ENCODE measurements at places on chromosomes 11 and 22. TPM values are rescaled to one million over a fixed set of nuclear protein-coding genes. Genes with fewer than 3 reads are reported as not detected.

CD248 gene
- 0.23 TPM for total RNA-seq

CASP5 gene
- total RNA-seq: 1.1 TPM

TRMU gene
- 54.5 TPM for total RNA-seq

PAMR1 gene
- total RNA-seq: not detected

HEPN1 gene
- not detected for total RNA-seq

- peak; percentile 36 for DNase-seq
Observed at GRCh38 chr22:38843657-38844314, at the start of gene NPTXR. TSS of gene NPTXR (minus strand) at chr22:38844028.

- no peak for DNase-seq
Observed at GRCh38 chr11:65292890-65293289, 21.8 kb upstream of the CDC42EP2 start.

- DNase-seq: no peak
Observed at GRCh38 chr11:97290464-97291041, 900.7 kb downstream of the JRKL start.

GRCh38 chr11:95692526-95693260 lies 96.9 kb downstream of the FAM76B start:
- no peak for DNase-seq

GRCh38 chr22:40473703-40474102 lies 103.3 kb downstream of the SGSM3 start:
- no peak for DNase-seq

GRCh38 chr11:7759010-7759409 lies 37.7 kb downstream of the OR5P2 start:
- no peak for DNase-seq

- peak; percentile 14 for DNase-seq
Observed at GRCh38 chr11:105100981-105101630, 38.5 kb downstream of the CARD18 start.

DNA sequence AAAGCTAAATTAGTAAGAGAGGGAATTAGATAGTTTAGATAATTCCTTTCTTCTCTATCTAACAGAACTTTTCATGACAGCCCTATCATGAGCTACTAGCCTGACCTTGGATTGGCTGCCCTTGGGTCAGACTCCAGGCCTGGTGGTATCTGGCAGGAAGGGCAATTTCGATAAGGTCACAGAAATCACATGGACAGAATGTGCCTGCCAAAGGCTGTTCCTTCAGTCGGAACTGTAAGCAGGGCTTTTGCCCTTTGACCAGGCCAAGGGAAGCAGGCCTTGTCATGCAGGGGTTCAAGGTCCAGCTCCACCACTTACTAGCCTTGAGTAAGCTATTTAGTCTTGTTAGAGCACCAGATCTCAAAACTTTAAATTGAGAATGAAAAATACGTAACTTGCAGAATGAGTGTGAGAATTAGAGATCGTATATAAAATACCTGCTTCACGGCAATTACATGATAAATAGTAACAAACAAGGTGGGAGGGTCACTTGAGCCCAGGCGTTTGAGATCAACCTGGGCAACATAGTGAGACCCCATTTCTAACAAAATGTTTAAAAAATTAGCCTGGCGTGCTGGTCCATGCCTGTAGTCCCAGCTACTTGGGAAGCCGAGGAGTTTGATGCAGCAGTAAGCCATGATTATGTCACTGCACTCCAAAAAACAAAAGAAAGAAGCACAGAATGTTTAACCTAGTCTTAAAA lies 60.8 kb upstream of the SC5D start:
- DNase-seq: no peak

- no peak for DNase-seq
Observed at GRCh38 chr22:11307998-11308397, 4220.0 kb upstream of the OR11H1 start.

DNA sequence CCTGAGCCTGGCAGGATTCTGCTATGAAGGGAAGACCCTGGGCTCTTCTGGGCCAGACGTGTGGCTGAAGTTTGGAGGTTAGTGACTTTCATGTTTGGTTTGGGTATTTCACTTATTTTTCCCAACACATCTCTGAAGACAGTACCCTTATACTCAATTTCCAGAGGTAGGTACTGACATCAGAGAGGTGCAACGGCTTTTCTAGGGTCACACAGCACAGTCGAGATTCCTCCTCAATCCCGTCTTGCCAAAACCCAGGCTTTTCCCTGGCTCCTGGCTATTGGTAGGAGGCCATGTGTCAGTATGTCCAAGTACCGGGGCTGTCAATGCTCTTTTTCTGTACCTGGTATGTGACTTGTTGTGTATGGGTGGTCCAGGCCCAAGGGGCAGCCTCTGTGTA lies 6.1 kb upstream of the PMM1 start:
- no peak for DNase-seq

GRCh38 chr11:97938789-97939188 lies 1082.0 kb upstream of the CNTN5 start:
- DNase-seq: no peak

Data from natural killer cell (primary cell).